T-helper 2 cell treated with Interferon-gamma antibody and Interleukin-4, amounts not matched to agents 5 μg/mL and 100 μg/mL, for 36 hours (primary cell): ENCODE measurements at places on chromosomes 1 and 21.

GRCh38 chr1:77925518-77925917, 37.1 kb downstream of the NEXN start:
- DNase-seq: no peak

DNA sequence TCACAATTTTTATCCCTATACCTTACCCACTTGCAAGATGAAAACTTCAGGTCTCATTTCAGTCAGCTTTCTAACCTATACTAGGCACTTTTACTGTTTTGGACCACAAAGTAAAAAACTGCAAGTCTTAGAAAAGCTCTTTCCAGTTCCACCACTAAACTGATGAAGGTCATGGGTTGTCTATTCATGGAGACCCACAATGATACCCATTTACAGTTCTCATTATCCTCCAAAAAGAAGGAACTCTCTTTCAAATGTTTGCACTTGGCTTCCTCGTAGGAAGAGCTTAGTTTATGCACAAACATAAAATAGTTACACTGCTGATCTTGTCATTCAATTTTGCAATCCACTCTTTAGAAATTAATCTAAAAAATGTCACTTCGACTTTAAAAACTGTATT, 9.3 kb downstream of the ZNF281 start:
- DNase-seq: no peak

- no peak for DNase-seq
Observed at GRCh38 chr1:108100148-108100547, 100.0 kb downstream of the SLC25A24 start.

DNA sequence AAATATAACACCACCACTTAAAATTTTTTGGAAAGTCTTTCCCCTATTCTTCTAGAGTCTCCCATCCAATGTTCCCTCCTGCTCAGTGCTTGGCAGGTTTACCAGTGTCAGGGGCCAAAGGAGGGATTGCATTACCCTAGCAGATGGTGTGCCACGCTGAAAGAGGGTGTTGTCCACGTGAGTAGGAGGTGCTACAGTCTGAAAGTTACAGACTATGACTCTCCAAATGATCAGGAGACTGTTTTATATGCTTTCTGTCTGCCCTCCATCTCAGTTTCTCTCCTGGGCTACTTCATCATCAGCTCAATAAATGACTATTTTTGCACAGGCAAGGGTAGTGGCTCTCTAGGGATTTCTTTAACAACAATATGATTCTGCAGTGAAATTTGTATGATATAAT, 31.3 kb upstream of the ANGPTL7 start:
- no peak for DNase-seq

GRCh38 chr1:54238353-54239034, 38.5 kb downstream of the MRPL37 start:
- no peak for DNase-seq

- DNase-seq: no peak
Observed at GRCh38 chr1:10825592-10825991, 29.1 kb upstream of the CASZ1 start.

DNA sequence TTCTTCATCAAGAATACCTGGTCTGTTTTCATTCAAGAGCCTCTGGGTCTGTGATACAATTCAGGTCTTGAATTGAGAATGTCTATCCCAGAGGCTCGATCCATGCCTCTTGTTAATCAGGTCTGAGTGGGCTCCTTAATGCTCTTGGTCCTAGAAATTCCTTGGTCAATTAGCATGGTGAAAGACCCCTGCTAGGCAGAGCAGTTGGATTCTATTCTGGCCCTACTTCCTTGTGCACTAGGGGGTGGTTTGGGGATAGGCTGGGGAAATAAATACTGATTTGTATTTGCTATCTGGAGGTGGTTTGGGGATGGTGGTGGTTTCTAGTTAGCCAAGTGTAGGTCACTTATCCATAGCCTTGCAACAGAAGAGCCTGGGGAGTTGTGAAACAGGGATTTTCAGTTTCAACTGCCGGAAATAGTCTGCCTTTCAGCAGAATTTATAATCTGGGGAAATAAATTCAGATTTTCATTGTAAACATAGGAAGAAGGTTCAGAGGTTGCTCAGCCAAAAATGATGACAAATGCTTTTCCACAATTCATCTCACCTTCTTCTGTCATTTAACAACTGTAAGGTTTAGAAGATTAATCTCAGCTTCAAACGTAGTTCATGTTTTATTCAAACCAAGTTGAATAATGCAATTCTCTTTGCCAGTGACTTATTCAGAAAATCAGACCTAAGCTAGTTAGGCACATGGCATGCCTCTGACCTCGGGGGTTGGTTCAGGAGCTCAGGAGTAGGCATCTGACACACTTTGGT, 22.2 kb upstream of the SCAF4 start:
- DNase-seq: no peak

- DNase-seq: no peak
Observed at GRCh38 chr1:51433269-51433971, 85.6 kb downstream of the EPS15 start.

- DNase-seq: no peak
Observed at GRCh38 chr1:158685085-158685484, 1.4 kb downstream of the SPTA1 start.

GRCh38 chr1:47894410-47895278, 102.5 kb downstream of the TRABD2B start:
- DNase-seq: no peak

- no peak for DNase-seq
Observed at GRCh38 chr1:1847061-1847850, 43.6 kb downstream of the GNB1 start.

DNA sequence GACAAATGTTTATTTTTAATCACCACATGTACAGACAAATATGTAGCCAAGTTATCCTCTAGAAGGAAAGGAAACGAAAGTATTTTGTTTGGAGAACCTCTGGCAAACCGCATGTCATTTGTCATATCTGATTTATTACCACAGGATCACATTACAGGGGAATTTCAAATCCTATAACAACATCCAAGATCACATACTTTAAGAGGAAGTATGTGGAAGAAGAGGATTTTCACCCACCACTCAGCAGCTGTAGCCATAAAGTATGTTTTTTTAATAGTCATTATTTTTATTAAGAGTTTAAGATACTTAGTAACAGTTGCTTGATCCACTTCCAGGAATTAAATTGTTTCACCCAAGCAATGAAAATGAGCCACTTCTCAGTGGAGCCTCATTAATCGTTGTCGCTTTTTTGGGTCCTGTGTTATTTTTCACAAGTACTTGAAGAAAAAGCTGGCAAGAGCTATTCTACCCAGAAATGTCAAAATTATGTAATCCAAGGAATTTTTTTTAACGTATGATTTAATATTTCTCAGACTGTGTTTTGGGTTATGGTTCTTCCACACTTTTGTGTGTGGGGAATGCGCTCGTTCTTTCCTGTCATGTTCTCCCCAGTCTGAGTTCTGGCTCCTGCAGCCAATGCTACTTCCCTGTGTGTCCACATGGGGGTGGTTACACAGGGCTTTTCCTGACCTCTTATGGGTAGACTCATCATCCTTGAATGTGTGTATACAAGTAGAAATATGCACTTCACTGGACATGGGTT, 6.9 kb downstream of the SERTAD4 start:
- DNase-seq: no peak

GRCh38 chr1:165841582-165842017, 14.2 kb downstream of the UCK2 start:
- no peak for DNase-seq

GRCh38 chr1:188355847-188356246, 1527.1 kb downstream of the PLA2G4A start:
- no peak for DNase-seq

DNA sequence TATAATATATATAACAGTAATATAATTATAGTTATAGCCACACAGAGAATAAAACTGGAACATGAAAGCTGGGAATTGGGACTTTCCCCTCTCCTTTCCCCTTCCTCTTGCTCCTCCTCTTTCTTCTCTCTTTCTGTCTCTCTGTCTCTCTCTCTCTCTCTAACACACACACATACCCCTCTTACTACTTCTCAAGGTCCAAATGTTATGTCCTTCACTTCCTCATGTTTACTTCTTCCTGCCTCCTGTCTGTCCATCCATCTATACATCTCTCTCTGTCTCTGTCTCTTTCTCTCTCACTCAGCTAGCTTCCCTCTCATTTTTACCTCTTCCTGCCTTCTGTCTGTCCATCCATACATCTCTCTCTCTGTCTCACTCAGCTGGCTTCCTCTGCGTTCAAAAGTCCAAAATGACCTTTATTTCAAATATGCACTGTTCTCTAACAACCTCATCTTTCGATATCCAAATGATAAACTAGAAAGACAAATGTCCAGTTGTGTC, 261.1 kb downstream of the SIPA1L2 start:
- DNase-seq: no peak

- no peak for DNase-seq
Observed at GRCh38 chr1:202113690-202114300, 8.9 kb upstream of the GPR37L1 start.

- DNase-seq: no peak
Observed at GRCh38 chr1:202765721-202766120, 42.5 kb downstream of the KDM5B start.

GRCh38 chr1:242225767-242226573, 227.1 kb upstream of the MAP1LC3C start:
- DNase-seq: no peak

DNA sequence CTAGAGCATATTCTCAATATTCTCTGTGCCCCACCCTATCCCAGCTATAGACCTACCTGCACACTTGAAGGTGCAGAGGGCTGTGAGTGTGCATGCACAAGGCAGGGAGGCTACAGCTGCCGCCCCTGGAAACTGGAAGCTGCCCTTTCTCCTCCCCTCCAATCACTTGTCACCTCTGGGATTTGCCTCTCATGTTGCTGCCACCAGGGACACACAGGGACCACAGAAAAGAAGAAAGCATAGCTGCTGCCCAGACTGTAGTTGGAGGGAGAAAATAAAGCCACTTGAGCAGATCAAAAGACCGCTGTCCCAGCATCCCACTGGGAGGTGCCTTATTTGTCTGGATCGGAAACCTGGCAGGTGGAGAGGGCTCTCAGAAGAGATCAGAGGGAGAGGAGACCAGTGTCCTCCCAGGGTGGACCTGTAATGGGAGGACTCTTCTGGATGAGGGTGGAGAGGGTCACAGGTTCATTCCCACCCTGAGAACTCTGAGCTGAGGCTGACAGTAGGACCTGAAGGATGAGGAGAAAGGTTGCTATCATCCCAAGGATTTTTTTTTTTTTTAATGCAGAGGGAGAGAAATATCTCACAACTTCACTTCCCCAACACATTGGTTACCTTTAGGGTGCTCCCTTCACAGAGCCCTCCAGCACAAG, 7.6 kb upstream of the INPP5B start:
- no peak for DNase-seq

DNA sequence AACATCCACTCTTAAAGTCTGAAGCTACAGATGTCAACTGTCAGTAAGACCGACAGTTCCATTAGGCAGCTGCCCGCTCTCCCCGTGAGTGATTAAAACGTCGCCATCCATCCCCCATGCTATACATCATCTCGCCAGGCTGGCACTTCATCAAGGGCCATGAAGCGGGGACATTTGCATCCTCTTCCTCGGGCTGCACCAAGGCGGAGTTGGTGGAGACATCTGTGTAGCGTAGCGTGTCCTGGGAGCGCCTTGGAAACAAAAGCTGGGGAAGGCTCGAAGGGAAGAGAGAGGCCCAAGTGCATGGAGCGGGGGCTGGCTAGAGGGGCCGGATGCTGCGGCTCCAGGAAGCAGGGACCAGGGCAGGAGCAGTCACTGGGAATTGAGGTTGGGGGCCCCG, 250.1 kb downstream of the KAZN start:
- no peak for DNase-seq

GRCh38 chr1:185291652-185292051, 25.4 kb downstream of the IVNS1ABP start:
- DNase-seq: no peak

DNA sequence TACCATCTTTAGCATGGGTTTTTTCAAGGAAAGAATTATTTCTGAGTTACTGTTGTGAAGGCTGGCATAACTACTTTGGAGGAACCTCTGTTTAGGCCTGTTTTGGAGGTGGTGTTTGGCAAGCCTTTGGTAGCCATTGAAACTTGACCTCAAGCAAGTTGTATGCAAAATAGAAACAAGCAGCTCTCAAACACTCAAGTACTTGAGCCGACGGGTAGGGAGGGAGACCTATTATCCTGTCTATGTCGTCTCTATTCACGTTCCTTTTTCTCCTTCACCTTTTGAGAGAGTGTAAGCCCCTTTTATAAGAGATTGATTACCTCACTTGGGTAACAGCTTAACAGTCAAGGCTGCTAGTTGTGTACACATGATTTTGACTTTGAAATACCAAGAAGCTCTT, 878.3 kb upstream of the CXADR start:
- DNase-seq: no peak

- no peak for DNase-seq
Observed at GRCh38 chr1:77975386-77975785, 3.5 kb downstream of the FUBP1 start.

- DNase-seq: no peak
Observed at GRCh38 chr1:177309880-177310279, 139.1 kb downstream of the BRINP2 start.

- DNase-seq: no peak
Observed at GRCh38 chr1:208942394-208943130, 641.0 kb upstream of the CAMK1G start.

DNA sequence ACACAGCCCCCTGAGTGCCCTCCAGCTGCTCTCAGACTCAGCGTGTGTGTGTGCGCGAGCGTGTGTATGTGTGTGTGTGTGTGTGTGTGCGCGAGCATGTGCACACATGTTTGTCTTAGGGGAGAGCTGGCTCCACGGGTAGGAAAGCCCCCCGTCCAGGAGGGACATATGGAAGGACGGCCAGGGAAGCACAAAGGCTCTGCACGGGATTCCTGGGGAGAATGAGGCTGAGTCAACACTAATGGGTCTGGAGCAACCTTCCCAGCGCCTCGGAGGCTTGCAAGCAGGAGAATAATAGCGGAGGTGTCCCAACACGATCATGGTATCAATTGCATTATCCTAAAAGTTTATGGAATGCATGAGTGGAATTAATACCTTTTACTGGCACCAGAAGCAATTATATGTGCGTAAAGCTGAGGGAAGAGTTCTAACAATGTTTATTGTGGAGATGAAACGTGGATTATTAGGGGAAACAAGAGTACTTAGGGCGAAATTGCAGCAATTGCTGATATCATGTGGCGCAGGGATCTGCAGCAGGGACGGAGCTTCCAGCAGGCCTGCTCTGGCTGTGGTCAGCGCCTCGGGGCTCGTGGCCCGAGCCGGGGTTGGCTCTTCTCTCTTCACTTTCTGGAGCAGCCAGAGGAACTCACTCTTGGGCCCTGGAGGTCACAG, 40.3 kb upstream of the CCDC27 start:
- no peak for DNase-seq

- no peak for DNase-seq
Observed at GRCh38 chr21:31064803-31065202, 26.5 kb upstream of the KRTAP19-8 start.

DNA sequence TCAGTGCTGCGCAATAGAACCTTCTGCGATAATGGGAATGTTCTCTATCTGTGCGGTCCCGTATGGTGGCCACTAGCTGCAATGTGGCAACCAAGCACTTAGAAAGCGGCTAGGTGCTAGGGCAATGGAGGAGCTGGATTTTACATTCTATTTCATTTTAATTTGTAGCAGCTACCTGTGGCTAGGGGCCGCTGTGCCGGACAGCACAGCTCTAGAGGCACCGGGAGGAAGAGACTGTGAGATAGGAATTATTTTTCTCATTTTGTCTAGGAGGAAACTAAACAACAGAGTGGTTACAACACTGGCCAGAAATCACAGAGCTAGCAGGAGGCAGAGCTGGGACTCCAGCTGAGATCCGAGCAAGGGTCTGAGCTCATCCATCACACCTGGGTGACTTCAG, 130.6 kb upstream of the CD34 start:
- no peak for DNase-seq

- no peak for DNase-seq
Observed at GRCh38 chr1:230128569-230129285, 61.7 kb downstream of the GALNT2 start.

GRCh38 chr1:156945881-156946661, 25.6 kb downstream of the LRRC71 start:
- DNase-seq: no peak
